ENCODE measurements at places on chromosomes 3 and 15.

- DNase-seq: no peak
Measured at GRCh38 chr3:131393051-131393450, 11.5 kb downstream of the NUDT16 start.

DNA sequence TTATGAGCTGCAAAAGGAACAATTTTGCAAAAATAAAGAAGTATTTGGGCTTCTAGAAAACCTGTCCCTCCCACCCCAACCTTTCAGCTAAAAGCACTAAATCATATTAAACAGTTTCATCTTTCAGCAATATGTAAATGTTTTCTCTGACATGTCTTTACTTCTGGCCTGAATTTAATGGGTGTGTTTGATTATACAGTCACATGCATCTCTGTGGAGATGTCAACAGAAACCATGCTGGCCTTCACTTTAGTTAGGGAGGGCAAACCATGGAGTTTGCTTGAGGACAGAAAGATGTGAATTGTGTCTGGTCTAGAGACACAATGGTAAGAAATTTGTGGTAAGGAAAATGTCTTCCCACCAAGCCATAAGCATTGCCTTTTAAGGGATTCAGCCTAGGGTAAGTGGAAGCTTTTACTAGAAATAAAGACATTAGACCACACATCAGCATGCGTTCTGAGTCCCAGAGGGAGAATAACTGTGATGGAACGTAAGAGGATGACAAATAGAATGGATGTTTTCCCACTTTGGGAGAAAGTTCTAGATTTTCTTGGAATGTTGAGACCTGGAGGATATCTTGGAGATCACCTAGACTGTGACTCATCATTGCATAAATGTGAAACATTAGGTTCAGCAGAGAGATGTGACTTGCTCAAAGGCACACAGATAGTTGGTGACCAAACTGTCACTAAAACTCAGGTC, 68.9 kb downstream of the ST8SIA2 start:
- DNase-seq: no peak

DNA sequence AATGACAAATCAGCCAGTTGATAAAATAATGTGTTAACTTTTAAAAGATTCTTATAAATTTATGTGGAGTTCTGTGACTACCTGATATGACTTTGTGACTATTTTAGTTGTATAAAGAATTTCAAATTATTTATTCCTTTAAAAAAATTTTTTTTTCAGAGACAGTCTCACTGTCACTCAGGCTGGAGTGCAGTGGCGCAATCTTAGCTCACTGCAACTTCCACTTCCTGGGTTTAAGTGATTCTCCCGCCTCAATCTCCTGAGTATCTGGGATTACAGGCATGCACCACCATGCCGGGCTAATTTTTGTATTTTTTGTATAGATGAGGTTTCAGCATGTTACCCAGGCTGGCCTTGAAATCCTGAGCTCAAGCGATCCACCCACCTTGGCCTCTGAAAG, 48.5 kb downstream of the MBNL1 start:
- DNase-seq: no peak

GRCh38 chr3:152849996-152850578, 15.2 kb downstream of the P2RY1 start:
- no peak for DNase-seq

DNA sequence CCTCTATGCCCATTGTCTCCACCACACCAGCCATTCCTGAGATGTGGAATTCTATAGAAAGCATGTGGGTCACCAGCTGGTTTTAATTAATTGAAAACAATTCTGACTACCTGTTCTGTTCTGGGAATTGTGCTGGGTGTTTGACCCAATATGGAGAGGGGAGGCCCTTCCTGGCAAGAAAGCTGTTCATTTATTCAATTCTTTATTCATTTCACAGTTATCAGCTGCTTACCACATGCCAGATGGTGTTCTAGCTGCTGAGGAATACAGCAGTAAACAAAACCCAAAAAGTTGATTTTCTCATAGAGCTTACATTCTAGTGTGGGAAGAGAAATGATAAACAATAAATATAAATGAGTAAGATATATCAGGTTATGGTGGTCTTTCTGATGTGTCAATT, 296.1 kb upstream of the RASGRP1 start:
- DNase-seq: no peak

All from activated T-helper 9 cell treated with anti-CD3 and anti-CD28 coated beads, Interleukin-2, amount 50 U/mL, for 16 hours (primary cell).